8988T (cell line): ENCODE measurements at places on chromosomes 3 and 15.

GRCh38 chr3:138769616-138770015, 65.1 kb downstream of the PIK3CB start:
- DNase-seq, result no peak

DNA sequence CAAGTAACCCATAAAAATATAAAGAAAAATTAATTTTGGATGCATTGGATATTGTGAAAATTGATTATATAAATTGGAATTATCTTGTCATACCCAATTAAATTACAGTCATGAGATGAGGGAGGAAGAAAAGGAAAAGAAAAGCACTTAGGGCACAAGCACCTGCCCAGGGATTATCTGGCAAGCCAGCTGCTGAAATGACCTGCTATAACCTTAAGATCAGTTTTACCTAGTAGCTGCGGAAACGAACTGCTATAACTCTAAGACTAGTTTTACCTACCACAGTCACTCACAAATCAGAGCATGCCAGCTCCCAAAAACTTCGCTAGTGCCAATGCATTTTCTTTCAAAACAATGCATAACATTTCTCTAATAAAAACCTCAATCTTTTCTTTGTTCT, 26.2 kb downstream of the LRRFIP2 start:
- DNase-seq, result no peak

DNA sequence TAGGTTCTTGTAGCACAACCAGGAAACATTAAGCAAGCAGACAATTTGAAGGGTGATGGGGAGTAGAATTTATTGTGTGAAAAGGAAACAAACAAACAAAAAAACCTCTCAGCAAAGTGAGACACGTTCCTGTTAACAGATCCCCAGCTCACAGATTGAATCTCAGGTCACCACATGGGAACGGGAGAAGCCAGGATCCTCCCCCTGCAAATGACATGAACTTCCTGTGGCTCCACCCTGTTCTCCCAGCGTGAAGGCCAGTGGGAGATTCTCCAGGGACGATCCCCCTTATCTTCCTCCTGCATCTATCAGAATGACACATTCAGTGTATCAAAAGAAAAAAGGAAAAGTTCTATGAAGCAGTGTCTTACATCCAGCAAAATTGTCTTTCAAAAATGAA, 1488.1 kb downstream of the OTOL1 start:
- DNase-seq, result no peak

DNA sequence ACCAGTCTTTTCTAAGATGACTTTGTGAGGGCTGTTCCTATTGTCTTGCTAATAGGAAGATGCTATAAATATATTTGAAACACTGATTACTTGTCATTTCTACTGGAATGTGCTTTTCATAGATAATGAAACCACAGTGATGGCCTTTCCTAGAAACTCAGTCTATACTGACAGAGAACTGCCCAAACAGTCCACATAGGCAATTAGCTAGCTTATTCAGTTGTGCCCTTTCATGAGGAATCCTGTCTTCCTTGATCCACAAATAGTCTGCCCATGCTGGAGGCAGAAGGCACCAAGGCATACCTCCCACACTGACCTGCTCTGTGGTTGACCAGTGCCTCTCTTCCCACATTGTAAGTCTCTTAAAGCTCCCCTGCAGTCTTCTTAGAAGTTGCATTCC, 135.9 kb downstream of the CMSS1 start:
- DNase-seq, result no peak

DNA sequence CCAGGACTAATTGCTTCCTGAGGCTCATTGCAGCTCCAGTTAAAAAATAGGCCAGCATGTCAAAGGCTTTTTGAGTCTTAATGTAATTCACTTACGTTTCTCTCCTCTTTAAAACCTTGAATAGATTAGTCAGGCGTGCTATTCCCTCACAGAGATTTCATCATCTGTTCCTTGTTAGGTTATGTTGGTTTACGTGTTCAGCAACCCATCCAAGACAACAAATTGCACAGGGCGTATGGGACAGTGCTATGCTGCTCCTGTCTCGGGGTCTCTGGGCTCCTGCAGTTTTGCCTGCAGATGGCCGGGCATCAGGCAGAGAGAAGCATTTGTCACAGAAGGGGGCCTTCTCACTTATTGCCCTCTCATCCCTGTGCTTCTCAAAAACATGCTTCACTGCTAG, 117.1 kb downstream of the CHDH start:
- DNase-seq, result no peak

DNA sequence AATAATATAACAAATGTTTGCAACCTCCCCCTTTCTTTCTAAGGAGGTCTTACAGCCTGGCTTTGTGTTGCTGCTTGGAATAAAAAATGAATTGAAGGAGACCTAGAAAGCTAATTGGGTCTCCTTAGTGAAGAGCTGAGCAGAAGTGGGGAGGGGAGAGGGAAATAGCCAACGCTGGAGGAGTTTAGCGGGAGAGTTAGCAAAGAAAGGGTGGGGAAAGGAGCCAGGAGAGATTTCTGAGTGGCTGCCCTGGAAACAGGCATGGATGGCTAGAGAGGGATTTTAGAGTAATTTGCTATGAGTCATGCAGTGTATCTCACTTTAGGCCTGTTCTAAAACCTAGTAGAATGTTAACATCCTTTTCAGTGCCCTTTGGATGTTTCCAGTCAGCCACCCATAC, 45.2 kb upstream of the PFN2 start:
- no peak for DNase-seq

DNA sequence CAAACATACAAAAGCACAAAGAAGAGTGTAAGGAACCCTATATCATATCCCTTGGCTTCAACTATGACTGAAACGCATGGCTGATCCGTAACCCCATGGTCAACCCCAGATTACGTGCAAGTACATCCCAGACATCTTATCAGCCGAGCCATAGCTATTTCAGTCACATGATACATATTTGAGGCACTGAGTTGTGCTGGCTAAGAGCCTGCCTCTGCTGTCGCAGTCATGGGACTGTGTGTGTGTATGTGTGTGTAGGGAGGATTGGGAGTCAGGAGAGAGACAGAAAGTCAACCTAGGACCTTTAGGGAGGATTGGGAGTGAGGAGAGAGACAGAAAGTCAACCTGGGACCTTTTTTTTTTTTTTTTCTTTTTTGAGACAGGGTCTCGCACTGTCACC, 8.4 kb downstream of the ST6GAL1 start:
- no peak for DNase-seq

GRCh38 chr3:53376679-53377078, 29.3 kb upstream of the DCP1A start:
- no peak for DNase-seq

- DNase-seq, result no peak
Measured at GRCh38 chr3:43096761-43097160, 9.1 kb downstream of the POMGNT2 start.

DNA sequence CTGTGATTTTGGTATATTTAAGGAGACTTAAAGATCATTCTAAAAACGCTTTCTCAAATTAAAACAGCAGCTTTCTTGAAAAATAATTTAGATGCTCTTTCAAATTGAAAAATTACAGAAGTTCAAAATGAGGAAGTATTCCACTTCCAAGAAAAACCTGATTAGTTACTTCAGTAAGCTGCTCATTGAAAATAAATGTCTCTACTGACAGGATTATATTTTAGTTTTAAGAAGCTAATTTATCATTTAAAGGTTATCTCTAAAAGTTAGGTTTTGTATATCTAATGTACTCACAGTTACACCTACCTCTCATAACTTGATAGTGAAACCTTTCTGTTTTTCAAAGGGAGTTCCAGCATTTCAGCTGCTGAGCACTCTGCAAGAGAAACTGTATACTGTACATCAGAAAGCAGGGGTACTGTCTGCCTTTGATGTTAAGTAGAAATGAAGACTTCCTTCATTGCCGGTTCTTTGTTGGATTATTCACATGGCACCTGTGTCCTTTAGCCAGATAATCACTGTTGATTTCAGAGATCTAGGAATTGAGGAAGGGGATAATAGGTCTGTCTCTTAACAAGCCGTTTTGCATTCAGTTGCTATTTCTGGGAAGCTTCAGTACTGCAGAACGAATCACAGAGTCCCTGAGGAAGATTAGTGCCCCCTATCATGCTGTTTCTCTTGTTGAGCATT, 161.6 kb downstream of the TCF12 start:
- no peak for DNase-seq

- DNase-seq, result no peak
Measured at GRCh38 chr3:73086071-73086494, 24.6 kb downstream of the EBLN2 start.

- DNase-seq, result no peak
Measured at GRCh38 chr3:50124052-50124799, 30.9 kb upstream of the SEMA3F start.

DNA sequence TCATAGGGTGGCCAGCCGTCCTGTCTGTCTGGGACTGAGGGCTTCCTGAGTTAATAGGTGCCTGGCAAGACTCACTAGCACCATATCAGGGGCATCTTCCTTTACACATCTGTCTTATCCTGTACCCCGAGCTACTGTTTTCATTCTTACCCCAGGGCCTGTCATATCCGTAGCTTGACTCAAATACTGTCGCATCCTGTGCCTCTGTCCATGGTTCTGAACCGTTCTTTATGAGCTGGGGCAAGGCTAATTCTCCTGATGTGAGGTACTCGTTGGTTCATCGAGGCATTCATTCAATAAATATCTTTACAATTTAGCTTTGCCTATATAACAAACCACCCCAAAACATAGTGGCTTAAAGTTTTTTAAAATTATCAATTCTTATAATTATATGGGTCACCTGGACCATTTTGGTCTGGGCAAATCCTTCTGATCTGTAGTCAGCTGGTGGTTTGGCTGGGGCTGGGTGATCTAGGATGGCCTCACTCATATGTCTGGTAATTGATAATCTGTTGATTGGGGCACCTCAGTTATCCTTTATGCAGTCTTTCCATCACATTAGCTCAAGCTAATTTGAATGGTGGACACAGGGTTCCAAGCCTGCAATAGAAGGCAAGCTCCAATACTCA, 121.2 kb downstream of the TLE3 start:
- no peak for DNase-seq

DNA sequence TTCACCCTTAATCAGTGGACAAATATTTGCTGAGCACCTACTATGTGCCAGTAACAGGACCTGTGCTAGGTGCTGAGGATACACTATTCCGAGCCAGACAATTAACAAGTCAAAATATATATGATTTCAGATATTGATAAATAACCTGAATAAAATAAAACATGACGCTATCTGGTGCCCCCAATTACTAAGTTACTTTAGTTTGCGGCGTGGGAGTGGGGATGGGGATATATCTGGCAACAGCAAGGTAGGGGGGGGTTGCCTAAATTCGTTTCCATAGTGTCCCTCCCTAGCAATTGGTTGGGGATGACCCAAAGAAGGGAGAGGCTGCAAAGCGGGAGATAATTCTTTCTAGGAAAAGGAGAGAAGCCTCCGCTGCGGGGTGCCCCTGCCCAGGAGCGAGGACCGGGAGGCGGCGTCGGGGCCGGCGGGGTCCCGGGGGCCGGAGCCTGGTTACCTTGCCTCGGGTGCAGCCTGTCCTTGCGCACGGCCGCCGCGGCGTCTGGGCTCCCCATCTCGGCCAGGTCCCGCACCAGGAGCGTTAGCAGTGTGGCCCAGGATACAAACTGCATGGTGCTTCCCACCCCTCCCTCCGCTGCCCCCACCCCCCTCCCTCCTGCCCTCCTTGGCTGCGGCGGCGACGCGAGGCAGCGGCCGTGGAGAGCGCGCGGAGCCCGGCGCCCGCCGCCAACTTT, 567 bp downstream of the ADAMTS9 start:
- DNase-seq, result peak; percentile 22
